ENCODE measurements at places on chromosomes 12 and 14. TPM values are rescaled to one million over a fixed set of nuclear protein-coding genes. Genes with fewer than 3 reads are reported as not detected.

DNA sequence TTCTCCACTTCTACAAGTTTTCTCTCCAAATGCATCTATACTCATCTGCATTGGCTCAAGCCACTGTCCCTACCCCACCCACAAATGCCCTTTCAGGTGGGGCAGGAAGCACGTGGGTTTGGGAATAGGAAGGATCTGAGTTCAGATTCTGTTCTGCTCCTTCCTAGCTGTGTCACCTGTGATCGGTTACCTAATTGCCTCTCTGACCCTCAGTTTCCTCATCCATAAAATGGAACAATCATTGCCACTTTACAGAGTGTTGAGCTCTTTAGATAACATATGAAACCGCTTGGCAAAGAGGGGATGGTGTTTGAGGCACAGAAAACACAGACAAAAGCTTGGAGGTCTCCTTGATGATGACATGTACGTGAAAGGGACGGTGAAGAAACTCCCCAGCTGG is 34.5 kb downstream of the FOXN3 start:
- H3K27ac ChIP-seq = no peak overlapping the region
- DNase-seq = no peak
- H3K4me1 ChIP-seq = no peaks in the 10 kb centered on the region

DNA sequence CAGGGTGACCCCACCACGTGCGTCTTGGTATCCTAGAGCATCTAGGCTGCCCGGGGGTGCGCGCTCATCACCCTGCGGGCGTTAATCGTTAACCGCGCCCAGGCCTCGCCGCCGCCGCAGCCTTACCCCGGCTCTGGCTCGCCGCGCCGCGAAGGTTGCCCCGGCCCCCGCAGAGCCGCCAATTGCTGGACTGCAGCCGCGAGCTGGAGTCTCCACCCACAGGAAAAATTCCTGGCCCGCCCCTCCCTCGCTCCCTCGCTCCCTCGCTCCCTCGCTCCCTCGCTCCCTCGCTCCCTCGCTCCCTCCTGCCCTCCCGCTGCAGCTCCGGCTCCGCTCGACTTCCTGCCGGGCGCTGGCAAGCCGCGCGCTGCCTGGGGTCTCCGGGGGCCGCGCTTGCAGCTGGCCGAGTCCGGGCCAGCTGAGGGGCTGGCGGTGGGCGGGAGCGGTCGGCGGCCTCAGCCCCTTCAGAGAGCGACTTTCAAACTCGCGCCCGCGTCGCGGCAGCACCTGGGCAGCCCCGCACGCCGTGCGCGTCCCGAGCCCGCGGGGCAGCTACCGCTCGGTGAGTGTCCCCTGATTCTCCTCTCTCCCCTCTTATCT is at the start of gene PLEKHG3:
Gene PLEKHG3, plus strand, starts transcription at position 282 of the 600 bp plus-strand sequence. CDS start 23,208 bp downstream, outside the sequence.
- peak; percentile 53 for DNase-seq
- H3K27me3 ChIP-seq = no peaks in the 10 kb centered on the region
- peak within 1 kb of the TSS; percentile 89 for H3K4me3 ChIP-seq
- H3K36me3 ChIP-seq = no peaks in the 10 kb centered on the region
- peaks cover 73% of the 10 kb centered on the region for H3K4me1 ChIP-seq

GRCh38 chr14:50775357-50775756 is 55.6 kb downstream of the NIN start:
- no peaks in the 10 kb centered on the region for H3K36me3 ChIP-seq
- no peak overlapping the region for H3K4me3 ChIP-seq
- peaks cover 51% of the 10 kb centered on the region for H3K4me1 ChIP-seq
- H3K27ac ChIP-seq = peak overlapping the region; percentile 12
- H3K27me3 ChIP-seq = no peaks in the 10 kb centered on the region

- DNase-seq = no peak
- H3K36me3 ChIP-seq = no peaks in the 10 kb centered on the region
- no peak overlapping the region for H3K27ac ChIP-seq
- no peak overlapping the region for H3K4me3 ChIP-seq
These were observed 270.6 kb downstream of the SLC6A15 start for GRCh38 chr12:84641940-84642545.

DNA sequence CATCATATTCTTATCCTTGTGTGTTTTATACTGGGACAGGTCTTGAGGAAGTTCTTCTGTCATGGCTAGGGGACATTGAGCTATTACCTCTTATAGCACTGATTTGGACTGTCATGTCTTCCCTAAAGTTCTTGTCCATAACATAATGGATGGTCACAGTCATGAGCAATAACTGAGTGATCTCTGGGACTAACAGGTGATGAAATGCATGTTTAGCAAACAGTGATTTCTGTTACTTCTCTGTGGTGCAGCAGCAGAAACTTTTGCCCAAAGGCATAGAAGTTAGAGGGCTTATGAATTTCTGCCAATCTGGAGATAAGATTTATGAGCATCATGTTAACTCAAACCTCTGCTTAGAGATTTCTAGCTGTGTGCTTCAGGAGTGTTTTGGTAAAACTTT is 5.9 kb downstream of the ADIPOR2 start:
- DNase-seq = no peak
- H3K27ac ChIP-seq = peak overlapping the region; percentile 35

GRCh38 chr12:98259693-98260092 is 255.7 kb upstream of the TMPO start:
- H3K4me1 ChIP-seq = no peaks in the 10 kb centered on the region
- H3K27ac ChIP-seq = no peak overlapping the region
- DNase-seq = no peak
- H3K36me3 ChIP-seq = no peaks in the 10 kb centered on the region
- H3K4me3 ChIP-seq = no peak overlapping the region

- H3K27me3 ChIP-seq = no peaks in the 10 kb centered on the region
- DNase-seq = no peak
- no peak overlapping the region for H3K4me3 ChIP-seq
- no peaks in the 10 kb centered on the region for H3K4me1 ChIP-seq
- H3K36me3 ChIP-seq = no peaks in the 10 kb centered on the region
These were observed 328.2 kb upstream of the PDE3A start for GRCh38 chr12:20040184-20040583.

- DNase-seq = no peak
- H3K4me1 ChIP-seq = no peaks in the 10 kb centered on the region
- peak overlapping the region; percentile 51 for H3K27ac ChIP-seq
- H3K4me3 ChIP-seq = no peak overlapping the region
- no peaks in the 10 kb centered on the region for H3K36me3 ChIP-seq
These were observed 240.7 kb upstream of the PLEKHG7 start for GRCh38 chr12:92462049-92462448.

GRCh38 chr12:97309921-97310320 is 152.7 kb upstream of the RMST start:
- no peak overlapping the region for H3K27ac ChIP-seq
- no peak overlapping the region for H3K4me3 ChIP-seq
- no peak for DNase-seq
- peaks cover 14% of the 10 kb centered on the region for H3K4me1 ChIP-seq
- no peaks in the 10 kb centered on the region for H3K36me3 ChIP-seq

- no peak for DNase-seq
- peaks cover 38% of the 10 kb centered on the region for H3K36me3 ChIP-seq
- no peaks in the 10 kb centered on the region for H3K4me1 ChIP-seq
- H3K4me3 ChIP-seq = no peak overlapping the region
- H3K27ac ChIP-seq = no peak overlapping the region
These were observed 103.1 kb downstream of the EML1 start for GRCh38 chr14:99896361-99896760.

DNA sequence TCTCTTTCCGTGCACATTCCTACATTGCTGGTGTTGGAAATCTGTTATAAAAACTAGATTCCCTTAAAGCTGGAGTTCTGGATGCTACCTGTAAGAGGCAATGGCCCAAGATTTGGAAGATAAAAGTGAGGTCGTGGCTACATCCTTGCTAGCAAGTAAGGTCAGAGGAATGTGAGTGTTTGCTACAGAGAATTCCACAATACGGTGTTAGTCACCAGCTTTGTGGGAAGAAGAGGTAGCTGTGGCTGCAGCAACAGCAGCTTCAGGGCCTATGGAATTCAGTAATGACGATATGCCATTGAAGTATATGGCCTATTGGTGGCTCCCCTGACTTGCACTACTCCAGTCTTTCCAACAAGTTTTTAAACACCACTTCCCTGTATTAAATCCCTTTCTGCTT is 227.7 kb upstream of the TMEM260 start:
- no peaks in the 10 kb centered on the region for H3K36me3 ChIP-seq
- H3K4me3 ChIP-seq = no peak overlapping the region
- H3K27ac ChIP-seq = no peak overlapping the region
- H3K4me1 ChIP-seq = no peaks in the 10 kb centered on the region

GRCh38 chr12:15996254-15996653 is 85.1 kb downstream of the DERA start:
- H3K4me1 ChIP-seq = no peaks in the 10 kb centered on the region
- H3K27ac ChIP-seq = no peak overlapping the region
- H3K27me3 ChIP-seq = no peaks in the 10 kb centered on the region
- no peaks in the 10 kb centered on the region for H3K36me3 ChIP-seq
- H3K4me3 ChIP-seq = no peak overlapping the region

DNA sequence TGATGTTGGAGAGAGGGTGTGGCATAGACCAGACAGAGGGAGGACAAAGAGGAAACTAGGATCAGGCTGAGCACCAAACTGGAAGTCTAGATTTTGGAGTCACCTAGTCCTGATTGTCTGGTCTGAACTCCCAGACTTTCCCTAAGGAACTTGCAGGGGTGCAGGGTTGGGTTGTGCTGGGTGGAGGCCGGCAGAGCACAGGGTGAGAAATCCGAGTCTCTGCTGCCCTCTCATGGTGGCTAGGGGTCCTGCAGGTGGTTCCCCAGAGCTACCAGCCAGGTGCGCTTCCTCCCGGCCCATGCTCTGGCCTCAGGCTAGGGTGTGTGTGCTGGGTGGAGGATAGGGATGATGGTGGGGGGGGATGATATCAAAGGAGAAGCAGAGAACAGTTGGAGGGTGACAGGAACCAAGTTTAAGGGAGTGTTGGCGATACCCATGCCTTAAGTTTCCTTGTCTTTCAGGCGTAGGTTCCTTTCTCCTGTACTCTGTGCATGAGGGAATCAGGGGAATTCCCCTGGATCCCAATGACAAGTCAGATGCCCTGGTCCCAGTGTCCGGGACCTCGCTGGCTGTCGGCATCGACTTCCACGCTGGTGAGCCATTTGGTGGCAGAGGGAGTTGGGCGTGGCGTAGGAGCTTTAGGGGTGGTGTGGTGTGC is 33.5 kb upstream of the NXPH4 start:
- no peaks in the 10 kb centered on the region for H3K4me1 ChIP-seq
- H3K4me3 ChIP-seq = no peak overlapping the region
- peak; percentile 86 for DNase-seq

- H3K27me3 ChIP-seq = no peaks in the 10 kb centered on the region
- H3K4me3 ChIP-seq = no peak overlapping the region
- no peaks in the 10 kb centered on the region for H3K36me3 ChIP-seq
- H3K27ac ChIP-seq = peak overlapping the region; percentile 94
These were observed 27.9 kb downstream of the SYNE3 start for GRCh38 chr14:95488376-95489213.

GRCh38 chr12:89194683-89195082 is 157.6 kb downstream of the DUSP6 start:
- no peaks in the 10 kb centered on the region for H3K27me3 ChIP-seq
- no peaks in the 10 kb centered on the region for H3K4me1 ChIP-seq
- no peak overlapping the region for H3K27ac ChIP-seq
- no peak for DNase-seq

Gene ISM2
- not detected for total RNA-seq

Gene MAX
- 49.8 TPM for total RNA-seq

Gene ASB2
- 2.1 TPM for total RNA-seq

Gene MSRB3
- total RNA-seq = 50.2 TPM

Gene KRT3
- not detected for total RNA-seq

Gene KLRC4
- total RNA-seq = not detected

Gene OTOGL
- total RNA-seq = 0.21 TPM

Gene DHRS7
- 80.8 TPM for total RNA-seq

All from tibial nerve (tissue), 4 donors.